Transverse colon (tissue), 4 donors: ENCODE measurements at places on chromosomes 7 and 10.

- DNase-seq = no peak
These were observed 71.4 kb downstream of the SGMS1 start for GRCh38 chr10:50552308-50552707.

- no peak for DNase-seq
These were observed 134.3 kb upstream of the ZMIZ1 start for GRCh38 chr10:78934532-78934898.

DNA sequence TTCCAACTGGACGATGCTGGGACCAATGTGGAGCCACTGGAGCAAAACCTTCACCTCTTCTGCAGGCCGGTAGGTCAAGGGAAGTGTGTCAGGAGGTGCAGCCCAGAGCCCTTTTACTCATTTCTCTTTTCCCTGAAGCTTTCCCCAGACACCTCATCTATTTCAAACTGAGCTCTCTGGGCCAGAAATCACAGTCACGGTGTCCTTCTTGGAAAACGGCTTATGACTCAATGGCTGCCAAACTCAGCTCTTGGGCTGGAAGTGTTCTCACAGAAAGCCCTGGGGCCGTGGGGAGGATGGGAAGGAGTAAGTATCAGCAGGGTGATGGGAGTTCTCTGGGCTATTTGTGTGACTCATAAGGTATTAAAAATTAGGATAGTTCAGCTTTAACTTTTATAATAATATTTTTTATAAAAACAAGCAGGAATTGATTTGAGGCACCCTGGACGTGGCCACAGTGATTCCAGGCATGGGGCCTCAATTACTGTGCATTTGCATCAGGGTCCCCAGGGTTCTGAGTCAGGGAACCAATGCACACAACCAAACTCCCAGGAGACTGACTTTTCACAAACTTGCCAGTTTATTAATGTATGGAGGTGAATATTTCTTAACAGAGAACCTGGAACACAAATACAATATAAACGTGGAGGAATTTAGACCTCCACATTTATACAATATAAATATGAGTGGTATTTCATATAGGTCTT lies 187.4 kb upstream of the TMEM72 start:
- no peak for DNase-seq

DNA sequence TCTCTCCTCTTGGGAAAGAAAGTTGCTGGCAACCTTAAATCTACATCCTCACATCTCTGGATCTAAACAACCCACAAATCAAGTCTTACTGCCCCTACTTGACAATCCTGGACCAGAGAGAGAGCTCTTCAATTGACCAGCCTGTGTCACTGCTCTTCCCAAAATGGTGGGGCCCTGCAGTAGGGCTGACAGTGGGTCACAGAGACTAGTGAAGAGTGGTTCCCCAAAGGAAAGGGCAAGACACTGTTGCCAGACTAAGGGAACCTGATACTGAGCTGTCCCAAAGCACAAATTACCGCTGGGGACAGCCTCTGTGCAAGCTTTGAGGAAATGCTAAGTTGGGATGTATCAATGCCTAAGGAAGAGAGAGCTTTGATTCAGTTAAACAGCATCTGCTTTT lies 4.5 kb upstream of the GPRIN2 start:
- DNase-seq = no peak

DNA sequence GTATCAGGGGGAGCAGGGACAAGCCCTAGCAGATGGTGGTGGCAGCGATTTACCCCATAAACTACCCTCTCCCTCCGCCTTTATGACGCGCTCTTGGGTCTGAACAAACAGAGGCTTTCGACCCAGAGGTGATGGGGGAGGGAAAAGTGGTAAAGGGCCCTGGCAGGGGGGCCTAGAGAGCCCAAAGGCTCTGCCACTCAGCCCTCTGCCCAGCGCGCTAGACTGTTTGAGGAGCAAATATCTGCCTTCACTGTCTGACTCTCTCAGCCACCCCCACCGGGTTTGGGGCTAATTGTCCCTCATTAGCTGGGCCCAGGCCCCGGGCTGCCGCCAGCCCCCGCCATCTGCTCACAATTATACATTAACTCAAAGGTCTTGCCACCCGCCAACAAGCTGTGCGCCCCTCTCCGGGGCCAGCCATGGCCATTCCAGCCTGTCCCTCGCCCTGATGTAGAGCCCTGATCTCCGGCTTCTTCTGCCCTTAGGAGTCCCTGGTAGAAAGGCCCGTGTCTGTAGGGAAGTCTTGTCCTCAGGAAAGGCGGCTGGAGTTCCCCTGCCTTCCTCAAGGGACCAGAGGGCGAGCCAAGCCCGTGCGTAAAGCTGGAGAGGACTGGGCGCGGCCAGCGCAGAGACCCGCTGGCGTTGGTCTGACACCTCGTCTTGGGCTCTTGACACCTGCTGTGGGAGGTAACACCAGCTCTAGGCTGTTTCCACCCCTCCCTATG lies 1.9 kb upstream of the PAX4 start:
- DNase-seq = no peak

- no peak for DNase-seq
These were observed 5.7 kb upstream of the HOXA13 start for GRCh38 chr7:27205325-27206280.

GRCh38 chr7:92973293-92973731 lies 136.9 kb upstream of the CDK6 start:
- no peak for DNase-seq

GRCh38 chr10:57262892-57263291 lies 901.8 kb upstream of the ZWINT start:
- no peak for DNase-seq

DNA sequence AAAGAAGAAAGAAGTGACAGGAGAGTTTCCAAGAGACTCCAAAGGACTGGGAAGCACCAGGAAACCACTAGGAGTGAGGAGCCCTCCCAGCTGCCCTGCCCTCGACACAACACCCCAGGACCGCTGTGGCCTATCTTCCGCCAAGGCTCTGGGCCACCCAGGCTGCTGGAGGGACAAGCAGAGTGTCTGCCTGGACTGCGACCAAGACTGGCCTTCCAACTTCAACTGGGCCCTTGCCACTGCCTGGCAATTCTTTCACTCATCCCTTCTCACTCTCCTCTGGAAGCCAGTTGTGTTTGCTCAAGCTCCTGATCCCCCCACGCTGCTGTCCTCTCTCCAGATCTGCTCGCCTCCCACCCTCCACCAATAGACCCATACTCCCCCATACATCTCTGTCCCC lies 10.2 kb downstream of the KIAA1549 start:
- no peak for DNase-seq

- DNase-seq = no peak
These were observed 47.1 kb upstream of the UBN2 start for GRCh38 chr7:139183878-139184338.

DNA sequence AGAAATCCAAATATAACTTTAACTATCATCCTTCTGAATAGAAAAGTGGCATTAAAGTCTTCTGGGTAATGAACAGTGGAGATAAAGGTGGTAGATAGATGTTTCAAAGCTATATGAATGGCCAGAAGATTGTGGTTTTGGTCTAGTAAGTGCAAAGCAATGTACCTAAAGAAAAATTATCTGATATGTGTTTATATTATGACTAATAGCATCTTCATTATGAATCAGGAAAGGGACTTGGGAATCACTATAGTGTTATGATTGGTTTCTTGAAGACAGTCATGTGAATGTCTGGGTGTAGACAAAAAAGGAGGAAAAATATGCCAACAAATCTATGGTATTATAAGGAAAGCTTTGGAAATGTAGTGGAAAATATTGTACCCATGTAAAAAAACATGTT lies 3.0 kb downstream of the ZNF518A start:
- no peak for DNase-seq

DNA sequence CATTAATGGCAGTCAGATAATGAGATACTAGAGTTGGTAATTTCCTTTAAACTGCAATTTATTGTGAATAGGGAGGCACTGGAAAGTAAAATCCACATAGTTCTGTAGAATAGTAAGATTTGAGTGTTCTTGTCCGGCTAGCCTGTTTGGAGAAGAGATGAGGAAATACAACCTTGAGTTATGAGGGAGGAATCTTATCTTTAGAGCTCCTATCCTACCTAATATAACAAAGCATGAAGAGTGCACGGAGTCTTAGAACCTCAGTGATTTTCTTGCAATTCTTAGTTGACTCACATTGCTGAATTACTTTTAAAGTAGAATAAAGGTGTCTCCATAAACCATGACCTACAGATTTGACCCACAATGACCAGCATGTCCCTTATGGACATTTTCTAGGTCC lies 73.4 kb downstream of the ATAD1 start:
- DNase-seq = no peak

- no peak for DNase-seq
These were observed 183.2 kb upstream of the POT1 start for GRCh38 chr7:125112850-125113249.

- no peak for DNase-seq
These were observed 28.8 kb upstream of the GPR26 start for GRCh38 chr10:123637326-123637880.

GRCh38 chr7:106339513-106340246 lies 54.9 kb upstream of the NAMPT start:
- DNase-seq = no peak

DNA sequence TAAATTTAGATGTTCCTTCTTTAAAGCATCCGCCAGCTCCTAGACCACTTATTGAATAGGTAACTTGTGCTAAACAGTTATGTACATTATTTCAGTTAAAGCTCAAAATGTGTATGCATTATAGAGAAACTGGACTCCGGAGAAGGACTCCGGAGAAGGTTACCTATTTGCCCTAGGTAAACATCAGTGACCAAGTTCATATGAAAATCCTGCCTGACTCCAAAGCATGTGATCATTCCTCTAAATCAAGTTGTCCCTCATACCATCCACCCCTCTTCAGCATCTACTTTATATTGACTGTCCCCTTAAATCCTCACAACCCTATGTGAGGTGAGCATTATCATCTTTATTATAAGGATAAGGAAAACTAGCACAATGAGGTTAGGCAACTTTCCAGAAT lies 147.5 kb downstream of the SRPK2 start:
- no peak for DNase-seq

DNA sequence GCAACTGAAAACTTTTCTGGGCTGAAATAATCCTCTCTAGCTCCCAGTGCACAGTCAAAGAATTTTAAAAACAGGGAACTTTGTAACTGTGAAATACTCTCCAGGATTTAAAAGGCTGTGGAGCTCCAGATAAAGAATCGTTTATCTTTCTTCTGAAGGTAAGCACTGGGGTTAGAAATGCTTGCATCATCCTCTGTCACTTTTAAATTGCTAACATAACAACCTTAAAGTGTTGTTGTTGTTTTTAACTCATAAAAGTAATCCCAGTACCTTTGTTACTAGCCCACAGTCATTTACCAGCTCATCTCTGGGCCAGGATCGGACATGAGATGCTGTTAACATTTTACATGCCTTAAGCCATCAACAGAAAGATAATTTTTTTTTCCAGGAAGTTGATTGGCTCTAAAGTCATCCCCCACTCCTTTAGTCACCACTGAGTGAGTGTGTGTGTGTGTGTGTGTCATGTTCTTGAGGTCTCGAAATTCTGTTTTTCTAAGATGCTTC lies at the start of gene SLC39A12:
TSS of gene SLC39A12 (plus strand) at position 51 of the 504 bp plus-strand sequence. CDS start 1,359 bp downstream, outside the sequence.
- no peak for DNase-seq

GRCh38 chr10:4075443-4075842 lies 290.4 kb upstream of the KLF6 start:
- DNase-seq = no peak
